SK-MEL-5 (cell line): ENCODE measurements at places on chromosomes 11 and 22.

GRCh38 chr11:2992997-2993325 is 832 bp upstream of the NAP1L4 start:
- no peak for DNase-seq

GRCh38 chr11:75434051-75434450 is 1.0 kb upstream of the KLHL35 start:
- no peak for DNase-seq

GRCh38 chr11:132944569-132944944 is 587.7 kb downstream of the OPCML start:
- no peak for DNase-seq

DNA sequence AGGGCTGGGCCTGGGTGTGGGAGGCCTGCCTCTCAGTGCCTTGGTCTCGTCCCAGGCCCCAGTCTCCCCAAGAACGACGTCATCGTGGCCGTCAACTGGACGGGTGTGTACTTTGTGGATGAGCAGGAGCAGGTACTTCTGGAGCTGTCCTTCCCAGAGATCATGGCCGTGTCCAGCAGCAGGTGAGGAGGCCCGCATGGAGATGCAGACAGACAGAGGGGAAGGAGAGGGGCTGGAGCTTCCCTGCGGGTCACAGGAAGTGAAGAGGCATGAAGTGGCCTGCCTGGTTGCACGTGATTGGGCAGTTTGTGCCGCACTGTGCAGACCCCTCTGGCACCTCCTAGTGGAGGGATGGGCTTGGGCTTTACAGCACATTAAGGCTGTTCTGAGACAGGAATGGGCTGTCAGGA is 70.4 kb downstream of the MYO7A start:
- DNase-seq: peak; percentile 37

GRCh38 chr22:44023404-44024287 is 456 bp upstream of the PARVB start:
- peak; percentile 34 for DNase-seq

GRCh38 chr11:3833449-3833848 is 7.3 kb downstream of the RHOG start:
- DNase-seq: no peak

DNA sequence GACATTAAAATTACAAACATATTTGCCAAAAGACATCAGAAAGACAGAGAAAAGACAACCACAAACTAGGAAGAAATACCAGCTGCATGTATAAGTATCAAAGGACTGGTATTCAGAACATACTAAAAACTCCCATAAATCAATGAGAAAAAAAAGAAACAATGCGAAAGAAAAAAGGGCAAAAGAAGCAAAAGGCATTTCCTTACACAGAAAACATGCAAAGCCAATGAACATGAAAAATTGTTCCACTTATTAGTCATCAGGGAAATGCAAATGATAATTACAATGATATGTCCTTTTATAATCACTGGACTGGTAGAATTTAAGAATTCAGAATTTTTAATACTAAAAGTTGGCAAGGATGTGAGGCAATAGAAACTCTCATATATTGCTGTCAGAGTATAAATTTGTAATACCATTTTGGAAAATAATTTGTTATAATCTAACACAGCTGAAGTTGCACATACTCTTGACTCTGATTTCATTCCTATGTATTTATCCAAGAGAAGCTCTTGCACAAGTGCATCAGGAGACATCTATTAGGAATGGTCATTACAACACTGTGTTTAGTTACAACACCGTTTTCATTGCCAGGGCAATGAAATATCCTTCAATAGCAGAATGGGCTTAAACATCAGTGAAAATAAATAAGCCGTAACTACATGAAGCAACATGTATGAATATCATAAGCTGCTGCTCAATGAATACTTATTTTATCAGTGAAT is 279.7 kb downstream of the SWAP70 start:
- DNase-seq: no peak

- no peak for DNase-seq
These were observed 548.2 kb downstream of the NTM start for GRCh38 chr11:131918663-131919062.

DNA sequence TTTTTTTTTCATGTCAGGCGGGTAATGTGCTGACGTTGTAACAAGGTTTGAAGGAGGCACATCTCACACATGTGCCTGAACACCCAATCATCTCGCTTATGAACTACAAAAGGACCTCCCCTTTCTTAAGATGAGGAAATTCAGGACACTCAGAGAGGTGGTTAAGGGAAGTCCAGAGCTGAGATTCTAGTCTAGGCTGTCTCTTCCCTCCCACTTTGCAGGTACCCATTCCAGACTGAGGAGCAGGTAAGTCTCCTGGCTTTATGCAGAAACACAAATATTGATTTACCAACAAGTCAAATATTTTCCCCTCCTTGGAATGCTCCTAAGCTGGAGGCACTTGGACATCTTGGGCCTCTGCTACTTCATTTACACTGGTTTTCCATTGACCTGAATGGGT is 122.9 kb upstream of the CADM1 start:
- no peak for DNase-seq

DNA sequence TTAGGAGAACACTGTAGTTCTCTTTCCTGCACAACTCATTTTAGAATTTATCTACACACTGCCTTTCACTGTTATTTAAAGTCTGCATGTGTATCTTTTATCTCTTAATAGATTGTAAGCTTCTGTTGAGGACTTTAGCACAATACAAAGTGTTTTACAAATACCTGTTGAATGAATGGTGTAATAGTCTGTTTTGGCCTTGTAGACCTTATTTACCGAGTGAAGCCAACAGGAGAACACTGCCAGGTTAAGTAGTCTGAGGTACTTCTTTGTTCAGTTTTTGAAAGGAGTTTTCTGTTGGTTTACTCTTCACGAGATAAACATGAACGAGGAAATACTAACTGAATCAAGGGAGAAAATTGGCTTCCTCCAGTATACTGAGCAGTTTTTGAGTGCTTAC is 31.0 kb downstream of the SIK2 start:
- peak; percentile 32 for DNase-seq

GRCh38 chr11:44305470-44306051 is 4.4 kb downstream of the ALX4 start:
- no peak for DNase-seq

GRCh38 chr11:31995032-31995431 is 95.8 kb upstream of the RCN1 start:
- DNase-seq: no peak

GRCh38 chr11:109970516-109971183 is 122.5 kb upstream of the ZC3H12C start:
- no peak for DNase-seq

DNA sequence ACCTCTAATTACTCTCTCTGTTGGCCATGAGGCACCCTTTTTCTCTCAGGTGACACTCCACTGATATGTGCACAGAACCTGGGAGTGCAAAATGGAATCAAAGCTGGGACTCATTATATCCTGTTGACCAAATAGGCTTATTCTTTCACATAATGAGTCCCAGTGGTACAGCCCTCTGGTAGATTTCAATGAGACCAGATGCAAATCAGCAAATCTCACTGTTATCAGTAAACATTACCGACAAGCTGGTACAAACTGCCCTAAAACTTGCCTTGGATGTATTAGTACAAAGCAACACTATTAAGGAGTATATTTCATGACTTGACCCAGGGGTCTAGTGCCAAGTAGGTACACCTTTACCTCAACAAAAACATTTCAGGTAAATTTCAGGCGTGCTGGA is 128.3 kb downstream of the DDX10 start:
- DNase-seq: no peak

DNA sequence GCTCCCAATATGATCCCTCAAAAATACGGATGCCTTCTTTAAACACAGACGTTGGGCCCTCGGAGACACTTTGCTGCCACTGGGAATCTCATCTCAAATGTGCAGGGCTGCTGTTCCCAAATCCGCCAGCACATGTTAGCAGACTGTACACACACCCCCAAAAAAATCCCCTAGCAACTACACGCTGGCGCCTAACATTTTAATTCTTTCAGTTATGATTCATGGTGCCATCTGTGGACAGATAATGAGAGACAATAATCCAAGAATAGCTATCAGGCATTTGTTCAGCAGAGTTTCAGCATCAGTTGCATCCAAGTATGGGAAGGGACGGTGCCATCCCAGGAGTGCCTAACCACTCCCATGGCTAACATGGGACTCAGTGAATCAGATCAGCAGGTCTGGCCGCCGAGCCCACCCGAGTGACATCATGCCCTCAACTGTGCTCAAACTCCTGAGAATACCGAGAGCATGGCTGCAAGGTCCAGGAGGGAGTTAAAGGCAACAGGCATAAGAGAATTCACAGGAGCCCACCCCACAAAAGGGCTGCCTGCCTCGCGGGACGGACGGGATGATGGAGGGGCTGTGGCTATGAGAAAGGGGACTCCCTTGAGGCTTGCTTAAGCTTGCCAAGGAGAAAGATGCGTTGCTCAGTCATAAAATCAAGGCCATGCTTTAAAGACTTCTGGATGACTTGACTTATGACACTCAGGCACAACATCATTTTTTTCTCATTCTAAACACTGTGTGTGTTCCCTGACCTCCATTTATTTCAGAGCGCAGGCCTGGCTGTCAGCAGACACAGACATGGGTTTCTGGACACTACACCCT is 337.0 kb downstream of the SHANK2 start:
- no peak for DNase-seq

- no peak for DNase-seq
These were observed 56.6 kb upstream of the WNT7B start for GRCh38 chr22:46033256-46034200.

DNA sequence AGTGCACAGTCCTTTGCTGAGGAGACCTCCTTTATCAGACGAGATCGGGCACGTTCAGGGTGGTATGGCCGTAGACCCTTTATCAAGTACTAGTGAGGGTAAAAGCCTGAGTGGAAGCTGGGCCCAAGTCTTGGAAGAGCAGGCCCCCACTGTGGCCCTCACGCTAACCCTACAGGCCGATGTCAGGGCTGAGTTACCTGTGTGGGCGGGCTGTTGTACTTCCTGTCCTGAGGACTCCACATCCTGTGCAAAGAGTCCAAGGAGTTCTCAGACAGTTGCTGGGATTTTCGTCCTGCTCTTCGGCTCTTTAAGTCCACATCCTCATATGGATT is 34.9 kb downstream of the RPL27A start:
- no peak for DNase-seq

GRCh38 chr11:10844796-10845195 is 13.1 kb downstream of the ZBED5 start:
- DNase-seq: no peak

- peak; percentile 92 for DNase-seq
These were observed 19.8 kb downstream of the PTDSS2 start for GRCh38 chr11:469684-470560.

GRCh38 chr11:121347813-121348212 is 55.2 kb downstream of the SC5D start:
- no peak for DNase-seq

- DNase-seq: no peak
These were observed 12.9 kb downstream of the CWC15 start for GRCh38 chr11:94960488-94960887.

GRCh38 chr22:24063986-24064385 is 52.9 kb downstream of the CABIN1 start:
- DNase-seq: no peak

GRCh38 chr11:83174008-83174407 is 17.1 kb downstream of the PCF11 start:
- no peak for DNase-seq

DNA sequence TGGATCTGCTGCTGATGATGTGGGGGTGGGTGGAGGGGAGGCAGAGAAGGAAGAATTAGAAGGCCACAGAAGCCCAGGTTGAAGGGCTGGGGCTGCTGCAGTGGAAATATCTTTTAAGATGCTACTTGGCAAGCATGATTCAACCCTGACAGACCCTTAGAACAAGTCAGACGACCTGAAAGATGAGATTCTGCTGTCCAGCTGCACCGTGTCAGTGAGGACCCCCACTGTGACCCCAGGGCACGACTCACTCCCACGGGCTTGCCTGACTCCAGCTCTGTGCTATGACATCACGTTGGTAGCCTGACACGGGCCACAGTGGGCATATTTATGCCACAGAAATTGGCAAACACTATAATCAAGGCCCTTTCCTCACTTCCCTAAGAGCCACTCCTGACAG is 36.0 kb downstream of the LRFN4 start:
- no peak for DNase-seq

DNA sequence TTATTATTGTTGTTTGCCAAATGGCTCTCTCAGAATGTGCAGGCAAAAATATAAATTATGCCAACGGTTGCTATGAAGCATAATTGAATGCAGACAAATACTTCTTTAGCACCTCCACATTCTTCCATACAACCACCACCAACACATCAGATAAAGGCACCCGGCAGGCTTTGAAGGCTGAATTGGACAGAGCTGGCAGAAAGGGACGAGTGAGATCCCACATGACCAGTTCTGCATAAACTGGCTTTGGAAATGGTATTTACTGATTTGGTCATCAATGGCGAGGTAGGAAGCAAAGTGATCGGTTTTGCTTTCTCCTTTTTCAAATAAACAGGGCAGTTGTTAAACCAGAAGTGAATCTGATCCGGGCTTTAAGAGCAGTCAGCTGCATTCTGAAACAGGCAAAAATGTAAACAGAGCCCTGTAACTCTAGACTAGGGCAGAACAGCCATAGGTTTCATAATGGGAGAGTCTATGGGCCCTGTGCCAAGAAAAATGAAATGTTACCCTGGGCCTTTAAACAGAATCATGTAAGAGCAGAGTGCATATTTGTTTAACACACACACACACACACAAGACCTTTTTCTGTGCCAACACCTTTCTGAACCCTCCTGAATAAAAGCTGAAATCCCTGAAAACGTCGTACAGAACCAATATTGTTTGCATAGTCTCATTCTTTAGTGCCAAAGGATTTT is 97.7 kb downstream of the MPPED2 start:
- DNase-seq: peak; percentile 45

DNA sequence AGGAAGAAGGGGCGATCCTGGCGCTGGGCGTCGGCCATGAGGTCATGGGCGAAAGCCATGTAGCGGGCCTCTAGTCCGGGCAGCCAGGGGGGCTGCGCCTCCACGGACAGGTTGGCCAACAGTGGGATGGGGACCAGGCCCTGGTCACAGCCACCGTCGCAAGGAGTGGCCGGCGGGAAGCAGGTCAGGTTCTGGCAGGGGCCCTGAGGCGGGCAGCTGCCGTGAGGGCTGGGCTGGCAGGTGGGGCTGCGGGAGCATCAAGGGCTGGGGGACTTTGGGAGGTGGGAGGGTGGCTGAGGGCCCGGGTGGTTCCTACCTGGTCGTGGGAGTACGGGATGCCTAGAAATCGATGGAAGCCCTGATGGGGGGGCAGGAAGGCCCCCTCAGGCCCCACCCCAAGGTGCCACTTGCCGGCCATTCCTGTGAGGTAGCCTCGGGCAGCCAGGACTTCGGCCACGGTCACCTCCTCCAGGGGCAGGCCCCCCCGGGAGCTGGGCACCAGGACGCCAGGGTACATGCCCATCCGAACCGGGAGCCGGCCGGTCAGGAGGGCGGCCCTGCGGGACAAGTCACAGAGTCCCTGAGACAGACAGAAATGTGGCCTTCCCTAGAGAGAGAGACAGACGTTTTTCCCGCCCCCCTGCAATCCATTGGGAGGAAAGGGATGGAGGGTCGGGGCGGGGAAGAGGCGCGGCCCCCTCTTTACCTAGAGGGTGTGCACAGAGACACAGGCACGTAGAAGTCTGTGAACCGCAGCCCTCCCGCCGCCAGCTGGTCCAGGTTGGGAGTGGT is 906 bp downstream of the ARSA start:
- DNase-seq: no peak

- DNase-seq: no peak
These were observed 134.1 kb downstream of the UVRAG start for GRCh38 chr11:75949023-75949672.

GRCh38 chr11:21635394-21636145 is 557.3 kb upstream of the ANO5 start:
- no peak for DNase-seq

GRCh38 chr11:79668575-79668974 is 227.7 kb upstream of the TENM4 start:
- no peak for DNase-seq
